ENCODE measurements at places on chromosomes 3 and 15.

DNA sequence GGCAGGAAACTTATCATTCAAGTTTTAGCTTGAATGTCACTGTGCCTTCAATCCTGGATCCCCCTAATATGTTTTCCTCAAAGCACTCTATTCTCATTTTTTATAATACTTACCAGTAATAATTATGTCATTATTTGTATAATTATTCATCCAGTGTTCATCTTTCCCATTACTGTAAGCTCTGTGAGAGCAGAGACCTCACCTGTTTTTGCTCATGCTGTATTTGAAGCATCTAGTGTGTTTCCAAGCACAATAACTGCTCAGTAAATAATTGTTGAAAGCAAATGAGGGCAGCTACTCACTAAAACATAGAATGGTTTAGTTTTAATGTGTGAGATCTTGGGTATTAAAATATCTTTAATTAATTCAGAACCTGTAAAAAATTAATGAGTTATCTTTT lies 36.9 kb upstream of the KPNA4 start:
- DNase-seq: no peak

DNA sequence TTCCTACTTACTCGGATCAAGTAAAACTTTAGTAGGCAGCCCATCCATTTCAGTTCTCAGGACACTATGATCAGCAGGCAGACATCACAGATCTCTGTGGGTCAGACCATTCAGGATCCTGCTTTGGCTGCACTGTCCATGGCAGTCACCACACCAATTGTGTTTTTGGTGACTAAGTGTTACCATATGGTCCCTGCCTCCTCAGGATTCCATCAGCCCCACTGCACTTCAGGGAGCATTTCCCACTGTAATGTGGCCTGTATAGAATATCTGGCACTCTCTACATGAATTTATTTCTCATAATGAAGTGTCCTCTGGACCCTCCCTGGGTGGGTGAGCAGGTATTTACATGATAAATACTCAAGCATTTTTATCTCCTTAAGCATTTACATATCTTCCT lies 41.3 kb downstream of the ZNF445 start:
- DNase-seq: no peak

DNA sequence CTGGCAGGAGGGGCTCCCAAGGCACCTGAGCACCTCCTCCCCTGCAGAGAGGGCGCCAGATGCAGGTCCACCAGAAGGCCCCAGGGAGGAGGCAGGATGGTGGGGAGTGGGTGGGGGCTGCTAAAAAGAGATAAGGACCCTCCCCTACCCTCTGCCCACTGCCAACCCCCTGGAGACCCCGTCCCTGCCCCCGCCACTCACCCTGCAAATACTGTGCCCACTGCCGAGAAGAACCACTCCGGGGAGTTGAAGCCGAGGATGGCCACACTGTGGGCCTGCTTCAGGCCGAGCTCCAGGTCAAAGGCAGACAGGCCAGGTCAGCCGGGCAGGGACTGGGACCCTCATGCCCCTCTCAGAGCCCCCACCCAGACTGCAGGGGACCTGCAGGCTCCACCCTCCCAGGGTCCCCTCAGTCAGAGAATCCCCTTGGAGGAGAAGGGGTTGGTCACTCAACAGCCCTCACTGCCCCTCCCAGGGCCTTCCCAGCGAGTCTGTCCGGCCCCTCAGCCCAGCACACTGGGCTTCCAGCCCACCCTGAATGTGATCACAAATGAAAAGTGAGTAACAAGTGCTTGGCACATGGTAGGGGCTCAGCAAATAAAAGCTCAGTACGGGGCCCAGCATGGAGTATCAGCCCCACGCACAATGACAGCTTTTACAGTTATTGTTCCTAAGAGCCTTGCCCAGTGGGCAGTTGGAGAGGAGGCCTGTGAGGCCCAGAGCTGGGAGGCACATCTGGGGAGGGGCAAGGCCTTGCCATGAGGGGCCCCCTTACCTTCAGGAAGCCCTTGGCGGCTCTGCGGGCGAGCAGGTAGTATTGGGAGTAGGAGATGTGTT lies 40.4 kb downstream of the ACSBG1 start:
- no peak for DNase-seq

DNA sequence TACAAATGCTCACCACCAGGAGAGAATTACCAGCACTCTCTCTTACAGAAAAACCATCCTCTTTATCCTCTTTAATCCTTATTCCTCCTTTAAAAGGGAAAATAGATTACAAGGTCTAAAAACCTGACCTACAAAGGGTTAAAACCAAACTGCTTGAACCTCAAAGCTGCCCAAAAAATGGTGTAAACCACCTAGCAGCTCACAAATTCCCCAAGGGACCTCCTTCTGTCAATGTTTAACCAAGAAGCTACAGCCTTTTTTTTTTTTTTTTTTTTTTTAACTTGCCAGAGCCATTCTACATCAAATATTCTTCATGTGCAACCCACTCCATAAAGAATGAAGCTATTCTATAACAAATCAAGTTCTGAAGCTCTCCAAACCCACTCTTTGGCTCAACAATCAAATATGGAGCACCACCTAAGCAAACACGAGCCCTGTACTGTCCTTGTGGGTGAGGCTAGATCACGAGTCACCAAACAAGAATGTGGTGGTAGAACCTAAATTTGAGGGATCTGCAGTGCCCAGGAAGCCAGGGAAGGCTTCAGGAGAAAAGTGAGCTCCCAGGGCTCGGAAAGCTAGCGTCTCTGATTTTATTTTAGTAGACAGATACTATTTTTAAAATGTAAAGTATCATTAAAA lies 20.1 kb downstream of the OSBPL10 start:
- DNase-seq: no peak

DNA sequence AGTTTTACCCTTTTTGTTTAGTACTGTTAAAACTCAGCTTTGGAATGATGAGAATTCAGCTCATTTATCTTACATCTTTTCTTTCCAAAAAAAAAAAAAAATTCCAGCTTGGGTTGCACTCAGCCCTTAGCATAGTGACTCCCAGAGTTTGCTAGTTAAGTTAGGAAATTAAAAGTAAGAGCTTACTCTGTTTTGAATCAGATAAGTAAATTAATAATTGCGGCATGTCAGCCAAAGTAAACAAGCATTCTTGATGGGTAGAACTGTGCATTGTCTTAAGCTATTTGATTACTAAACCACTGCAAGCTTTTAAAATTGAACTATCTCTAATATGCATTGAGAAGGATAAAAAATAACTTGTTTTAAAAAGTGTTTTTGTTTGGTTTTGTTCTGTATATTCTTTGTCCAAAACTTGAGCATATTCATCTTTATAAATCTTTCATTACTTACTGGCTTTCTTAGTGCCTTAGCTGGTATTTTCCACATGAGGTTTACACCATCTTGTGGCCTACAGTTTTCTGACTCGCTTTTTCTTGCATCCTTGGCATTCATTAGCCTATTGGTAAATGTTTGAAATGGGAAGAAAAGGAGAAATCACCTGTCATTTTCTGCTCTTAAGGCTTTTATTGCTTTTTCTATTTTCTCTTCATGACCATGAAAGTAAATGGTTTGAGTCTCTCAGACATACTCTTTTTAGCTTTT lies 107.6 kb downstream of the FILIP1L start:
- no peak for DNase-seq

DNA sequence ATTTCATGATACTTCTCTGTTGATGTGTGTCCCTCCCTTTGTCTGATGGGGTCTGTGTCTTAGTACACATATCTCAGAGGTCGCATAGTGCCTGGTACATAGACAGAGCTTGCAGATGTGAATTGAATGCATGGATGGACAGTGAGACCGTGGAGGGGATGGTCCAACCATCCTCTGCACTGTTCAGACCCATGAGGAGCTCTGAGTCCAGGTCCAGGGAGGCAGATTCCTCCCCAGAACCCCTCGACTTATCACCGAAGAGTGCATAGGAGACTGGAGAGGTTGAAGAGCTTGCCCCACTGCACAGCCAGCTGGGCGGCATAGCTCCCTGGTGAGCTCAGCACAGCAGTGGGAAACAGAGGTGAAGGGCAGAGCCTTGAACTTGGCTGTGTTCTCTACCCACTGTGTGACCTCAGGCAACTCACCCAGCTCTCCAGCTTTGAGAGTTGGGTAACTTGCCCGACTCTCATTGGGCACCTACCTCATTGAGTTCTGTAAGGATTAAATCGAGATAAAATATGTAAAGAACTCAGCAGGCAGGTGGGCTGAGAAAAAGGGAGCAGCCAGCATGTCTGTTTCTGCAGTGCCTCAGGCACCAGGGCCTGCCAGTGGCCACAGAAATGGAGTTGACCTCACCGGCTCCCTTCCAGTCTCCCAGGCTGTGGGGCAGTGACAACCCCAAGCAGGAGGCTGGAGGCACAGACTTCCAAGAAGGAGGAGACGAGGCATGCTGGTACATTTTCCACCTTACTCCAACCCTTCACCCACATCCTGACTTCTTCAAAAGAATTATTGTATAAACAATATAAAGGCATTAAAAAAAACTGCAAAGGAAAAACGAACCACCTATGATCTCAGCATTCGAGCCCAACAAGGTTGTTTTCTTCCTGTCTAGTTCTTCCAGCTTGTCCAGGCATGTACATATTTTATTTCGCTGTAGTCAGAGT lies 54.1 kb upstream of the TFRC start:
- no peak for DNase-seq

DNA sequence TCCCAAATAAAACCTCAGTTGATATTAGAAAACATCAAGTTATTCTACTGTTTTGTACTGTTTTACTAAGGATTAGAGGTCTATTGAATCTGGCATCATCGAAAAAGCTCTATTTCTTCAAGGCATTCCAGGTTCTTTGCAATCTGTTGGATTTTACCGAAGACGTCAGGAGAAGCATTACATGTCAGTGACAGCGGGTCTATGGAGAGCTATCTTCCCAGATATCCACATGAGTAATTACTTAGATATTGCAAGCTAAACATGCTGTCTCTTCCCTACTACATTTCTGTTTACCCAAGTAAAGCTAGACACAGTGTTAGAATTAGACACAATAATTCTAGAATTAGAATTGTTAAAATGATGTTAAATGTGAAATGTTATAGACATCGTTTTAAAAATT lies 10.8 kb upstream of the GOLGA6L2 start:
- DNase-seq: no peak

DNA sequence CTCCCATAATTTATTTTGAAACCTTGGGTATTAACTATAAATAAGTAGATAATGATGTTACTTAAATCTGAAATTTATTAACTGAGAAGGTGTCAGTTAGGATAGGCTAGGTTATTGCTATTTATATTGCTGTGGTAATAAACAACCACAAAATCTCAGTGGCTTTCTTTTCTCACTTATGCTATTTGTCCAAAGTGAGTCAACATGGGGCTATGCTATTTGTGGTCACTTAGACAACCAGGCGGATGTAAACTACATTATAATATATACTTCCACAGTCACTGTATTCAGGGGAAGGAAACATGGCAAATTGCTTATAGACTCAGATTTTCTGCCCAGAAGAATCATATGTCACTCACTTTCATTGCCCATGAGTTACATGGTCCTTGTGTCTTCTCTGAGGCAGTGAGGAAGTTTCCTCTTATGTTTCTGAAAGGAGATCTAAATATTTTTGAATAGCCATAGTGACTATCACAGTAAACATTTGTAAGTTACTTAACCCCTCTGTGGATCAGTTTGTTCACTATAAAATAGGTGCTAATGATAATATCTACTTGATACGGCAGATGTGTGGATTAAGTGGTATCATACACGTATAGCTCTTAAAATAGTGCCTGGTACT lies 19.8 kb downstream of the HMG20A start:
- no peak for DNase-seq

DNA sequence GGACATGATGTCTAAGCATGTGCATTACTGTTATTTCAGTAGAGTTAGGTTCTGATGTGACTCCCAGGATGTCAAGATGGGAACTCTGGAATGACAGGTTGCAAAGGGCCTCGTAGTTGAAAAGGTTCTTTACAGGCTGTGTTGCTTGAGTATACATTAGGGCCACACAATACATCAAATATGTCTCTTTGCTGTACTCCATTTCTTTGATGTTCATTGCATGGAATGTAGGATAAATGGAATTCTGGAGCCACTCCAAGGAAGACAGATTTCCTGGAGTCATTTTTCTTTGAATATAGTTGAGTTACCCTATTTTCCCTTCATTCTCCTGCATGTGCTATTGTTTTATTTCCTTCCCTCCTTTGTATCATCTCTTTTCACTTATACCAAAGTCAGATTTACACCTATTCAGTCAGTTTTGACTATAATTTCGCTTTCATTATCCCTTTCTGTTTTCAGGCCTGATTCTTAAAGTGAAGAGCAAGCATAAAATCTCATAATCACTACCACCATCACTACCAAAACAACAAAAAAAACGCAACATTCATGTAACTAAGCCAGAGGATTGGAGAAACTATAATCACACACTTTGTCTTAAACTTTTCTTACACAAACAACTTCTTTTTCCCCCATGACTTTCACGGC lies 61.2 kb upstream of the PTX3 start:
- no peak for DNase-seq

DNA sequence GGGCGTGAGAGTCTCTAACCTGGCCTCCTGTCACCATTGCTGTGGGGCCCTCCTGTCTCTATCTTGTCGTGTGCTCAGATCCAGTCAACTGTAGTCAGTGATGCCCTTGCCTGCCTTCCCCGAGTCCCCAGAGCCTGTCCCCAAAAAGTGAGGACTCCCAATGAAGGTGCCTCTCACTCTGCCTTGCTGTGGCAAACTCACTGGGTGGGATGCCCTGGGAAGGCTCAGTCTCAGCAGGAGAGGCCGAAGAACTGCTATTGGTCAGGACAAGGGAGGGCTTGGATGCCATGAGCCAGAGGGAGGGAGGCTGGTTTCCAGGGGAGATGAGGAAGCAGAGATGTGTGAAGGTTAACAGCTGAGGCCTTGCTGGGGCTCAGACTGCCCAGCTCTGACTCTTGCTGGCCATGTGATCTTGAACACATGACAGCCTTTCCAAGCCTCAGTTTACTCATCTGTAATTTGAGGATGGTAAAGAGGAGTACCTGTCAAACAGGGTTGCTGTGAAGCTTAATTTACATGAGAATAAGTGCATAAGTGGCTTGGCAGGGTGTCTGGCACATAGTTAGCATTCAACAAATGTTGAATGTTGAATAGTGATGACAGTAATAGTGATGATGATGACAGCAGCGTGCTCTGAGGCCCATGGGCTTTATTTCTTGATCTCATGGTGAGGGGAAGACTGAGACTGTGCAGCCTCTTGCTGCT lies 8.2 kb downstream of the KY start:
- DNase-seq: no peak

Data from stimulated activated CD8-positive, alpha-beta memory T cell treated with anti-CD3 and anti-CD28 coated beads, Interleukin-4, amount 100 ng/mL, for 24 hours (primary cell).